HFFc6 (cell line): ENCODE measurements at places on chromosomes 1 and 21.

DNA sequence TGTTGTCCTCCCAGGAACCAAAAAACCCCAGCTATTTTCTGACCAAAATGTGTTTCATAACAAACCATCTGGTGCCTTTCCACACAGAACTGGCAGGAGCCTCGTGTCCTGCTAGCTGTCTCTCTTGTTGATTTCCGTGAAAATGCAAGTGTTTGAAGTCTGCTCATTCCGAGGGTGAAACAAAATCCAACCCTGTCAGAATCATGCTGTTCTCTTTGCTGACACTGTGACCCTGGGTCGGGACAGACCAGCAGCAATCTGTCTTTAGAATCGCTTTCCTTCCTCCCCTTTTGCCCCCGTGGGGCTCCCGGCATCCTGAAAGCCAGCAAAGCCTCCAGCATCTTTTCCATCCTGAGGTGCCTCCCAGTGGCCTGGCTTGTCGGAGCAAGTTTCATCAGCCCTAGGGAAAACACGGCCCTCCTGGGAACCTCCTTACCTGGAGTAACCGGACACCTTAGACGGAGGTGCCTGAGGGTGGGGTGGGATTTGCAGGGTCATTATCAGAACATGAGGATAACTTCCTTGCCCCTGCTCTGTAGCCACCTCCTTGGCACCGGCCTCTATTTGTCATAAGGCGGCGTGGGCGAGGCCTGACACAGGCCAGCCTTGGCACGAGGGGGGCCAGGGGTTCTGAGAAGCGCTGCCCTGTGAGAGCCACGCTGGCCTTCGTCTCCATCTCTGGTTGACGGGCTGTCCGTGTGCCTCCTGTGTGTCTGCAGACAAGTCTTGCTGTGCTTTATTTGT is 24.9 kb downstream of the LDLRAP1 start:
- H3K4me3 ChIP-seq: peak overlapping the region; percentile 78
- peak; percentile 39 for DNase-seq
- H3K4me1 ChIP-seq: peaks cover 44% of the 10 kb centered on the region
- peaks cover 4% of the 10 kb centered on the region; the same call in 1 of the 2 replicates for H3K27me3 ChIP-seq
- peak overlapping the region; percentile 95 for H3K27ac ChIP-seq

DNA sequence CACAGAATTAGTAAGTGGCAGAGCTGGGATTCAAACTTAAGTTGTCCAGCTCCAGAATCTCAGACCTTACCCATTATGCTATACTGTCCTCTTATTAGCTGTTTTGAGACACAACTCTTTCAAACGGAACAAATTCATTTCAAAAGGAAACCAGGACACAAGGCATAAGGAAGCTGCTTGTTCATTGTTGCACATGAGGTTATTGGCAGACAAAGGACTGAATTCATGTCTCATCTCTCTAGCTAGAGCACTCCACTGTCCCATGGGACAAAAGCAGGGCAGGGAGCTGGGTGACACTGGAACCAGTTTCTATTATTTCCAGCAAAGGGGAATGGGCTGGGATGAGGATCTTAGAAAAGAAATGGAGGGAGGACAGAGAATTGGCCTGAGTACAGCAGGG is 26.4 kb downstream of the CHI3L2 start:
- H3K36me3 ChIP-seq: no peaks in the 10 kb centered on the region
- no peak overlapping the region for H3K27ac ChIP-seq
- peaks cover 45% of the 10 kb centered on the region for H3K27me3 ChIP-seq

- no peak overlapping the region for H3K4me3 ChIP-seq
- no peak for DNase-seq
- H3K27ac ChIP-seq: no peak overlapping the region
- peaks cover 26% of the 10 kb centered on the region for H3K4me1 ChIP-seq
- no peaks in the 10 kb centered on the region; the same call in none of the 2 replicates for H3K27me3 ChIP-seq
Observed at GRCh38 chr1:9347095-9347850, 54.6 kb downstream of the SPSB1 start.

GRCh38 chr1:159315381-159315780 is 13.2 kb downstream of the FCER1A start:
- H3K4me1 ChIP-seq: peaks cover 30% of the 10 kb centered on the region
- DNase-seq: no peak
- H3K36me3 ChIP-seq: no peaks in the 10 kb centered on the region
- H3K27ac ChIP-seq: no peak overlapping the region

- no peak overlapping the region for H3K4me3 ChIP-seq
- no peak overlapping the region for H3K27ac ChIP-seq
- peaks cover 42% of the 10 kb centered on the region for H3K27me3 ChIP-seq
- no peak for DNase-seq
Observed at GRCh38 chr1:46478721-46479485, 10.7 kb upstream of the DMBX1 start.

DNA sequence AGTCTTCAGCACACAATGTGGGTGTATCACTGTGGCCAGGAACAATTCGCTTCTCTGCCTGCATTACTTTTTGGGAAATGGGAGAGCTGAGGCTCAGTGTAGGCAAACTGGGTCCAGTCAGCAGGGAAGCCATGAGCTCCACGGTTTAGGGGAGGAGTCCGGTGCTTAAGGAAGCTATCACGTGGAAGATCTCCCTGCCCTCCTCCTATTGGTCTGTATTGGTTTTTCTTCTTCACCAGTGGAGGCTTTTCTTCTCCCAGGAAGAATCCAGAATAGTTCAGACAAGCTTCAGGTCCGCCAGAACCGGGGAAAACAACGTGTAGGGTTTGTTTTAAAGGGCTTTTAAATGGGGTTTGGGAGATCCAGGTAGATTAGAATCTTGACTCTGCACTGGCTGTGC is 156.2 kb upstream of the CAMK1G start:
- no peaks in the 10 kb centered on the region for H3K36me3 ChIP-seq
- H3K27me3 ChIP-seq: peaks cover 8% of the 10 kb centered on the region
- no peak overlapping the region for H3K27ac ChIP-seq
- no peak overlapping the region for H3K4me3 ChIP-seq
- DNase-seq: no peak

GRCh38 chr1:85134583-85135391 is 66.0 kb downstream of the SYDE2 start:
- no peak overlapping the region for H3K4me3 ChIP-seq

DNA sequence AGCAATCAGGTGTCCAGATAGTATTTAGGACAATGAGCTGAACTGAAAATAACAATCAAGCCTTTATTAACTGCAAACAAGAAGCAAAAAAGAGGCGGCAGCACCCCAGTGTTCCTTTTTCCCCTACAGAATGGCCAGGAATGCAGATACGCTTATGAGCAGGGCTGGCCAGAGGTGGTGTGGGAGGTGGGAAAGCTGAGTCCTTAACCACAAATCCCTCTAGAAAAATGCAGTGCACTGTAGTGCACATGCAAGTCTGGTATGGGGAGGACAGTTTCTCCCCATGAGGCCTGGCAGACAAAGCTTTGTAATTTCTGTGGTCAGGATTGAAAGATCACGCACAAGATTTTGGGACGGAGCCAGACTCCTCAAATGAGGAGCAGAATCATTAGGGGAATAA is 10.7 kb upstream of the IFNAR1 start:
- H3K36me3 ChIP-seq: peaks cover 5% of the 10 kb centered on the region; the same call in 1 of the 2 replicates
- H3K4me1 ChIP-seq: no peaks in the 10 kb centered on the region
- no peak for DNase-seq
- no peak overlapping the region for H3K27ac ChIP-seq

DNA sequence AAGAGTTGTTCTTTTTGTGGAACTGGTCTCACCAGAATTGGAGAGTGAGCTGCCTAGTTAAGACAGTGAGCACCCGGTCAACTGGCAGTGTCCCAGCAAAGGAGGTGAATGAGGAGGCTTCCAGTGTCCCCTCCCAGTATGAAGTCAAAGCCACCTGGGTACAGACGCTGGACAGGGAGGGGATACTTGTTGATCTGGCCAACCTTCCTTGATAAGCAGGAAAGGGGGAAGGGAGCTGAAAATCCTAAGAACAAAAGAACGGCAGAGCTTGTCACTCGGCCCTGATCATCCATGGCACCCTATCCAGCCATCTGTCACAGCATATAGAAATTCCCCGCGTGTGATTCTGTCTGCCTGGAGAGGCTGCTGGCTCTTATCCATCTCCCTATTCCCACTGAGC is 91.5 kb downstream of the SSBP3 start:
- no peak overlapping the region for H3K27ac ChIP-seq
- H3K4me1 ChIP-seq: peaks cover 35% of the 10 kb centered on the region
- H3K27me3 ChIP-seq: peaks cover 1% of the 10 kb centered on the region; the same call in 1 of the 2 replicates

DNA sequence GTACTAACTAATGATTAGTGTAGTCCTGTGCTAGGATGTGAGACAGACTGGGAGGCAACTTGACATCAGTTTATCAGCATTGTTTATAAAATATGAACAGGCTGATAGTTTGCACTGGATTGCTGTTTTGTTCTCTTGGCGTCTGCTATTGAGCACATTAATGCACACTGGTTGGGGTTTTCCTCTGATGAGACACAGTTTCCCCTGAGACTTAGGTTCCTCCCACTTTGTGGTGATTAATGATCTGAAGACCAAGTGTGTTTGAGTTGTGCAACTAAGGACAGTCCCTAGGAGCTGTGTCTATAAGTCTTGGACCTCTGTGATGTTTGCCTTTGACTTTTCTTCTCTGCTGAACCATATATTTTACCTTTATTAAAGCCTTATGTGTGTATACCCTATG is 1015.4 kb downstream of the AMY1C start:
- no peak overlapping the region for H3K4me3 ChIP-seq
- H3K27me3 ChIP-seq: no peaks in the 10 kb centered on the region; the same call in 1 of the 2 replicates
- no peak for DNase-seq

- no peak for DNase-seq
- H3K36me3 ChIP-seq: no peaks in the 10 kb centered on the region
- H3K4me3 ChIP-seq: no peak overlapping the region
- no peak overlapping the region for H3K27ac ChIP-seq
Observed at GRCh38 chr1:167425482-167425881, 92.8 kb downstream of the CD247 start.

- peaks cover 47% of the 10 kb centered on the region for H3K27me3 ChIP-seq
- H3K4me3 ChIP-seq: no peak overlapping the region
- H3K36me3 ChIP-seq: no peaks in the 10 kb centered on the region
- DNase-seq: no peak
- H3K4me1 ChIP-seq: no peaks in the 10 kb centered on the region
Observed at GRCh38 chr1:11488966-11489625, 10.1 kb downstream of the DISP3 start.

- DNase-seq: peak; percentile 40
- H3K27me3 ChIP-seq: peaks cover 7% of the 10 kb centered on the region
- peaks cover 99% of the 10 kb centered on the region for H3K4me1 ChIP-seq
- peaks cover 91% of the 10 kb centered on the region for H3K36me3 ChIP-seq
- peak overlapping the region; percentile 97 for H3K27ac ChIP-seq
Observed at GRCh38 chr1:115323366-115324004, 14.6 kb downstream of the NGF start.

DNA sequence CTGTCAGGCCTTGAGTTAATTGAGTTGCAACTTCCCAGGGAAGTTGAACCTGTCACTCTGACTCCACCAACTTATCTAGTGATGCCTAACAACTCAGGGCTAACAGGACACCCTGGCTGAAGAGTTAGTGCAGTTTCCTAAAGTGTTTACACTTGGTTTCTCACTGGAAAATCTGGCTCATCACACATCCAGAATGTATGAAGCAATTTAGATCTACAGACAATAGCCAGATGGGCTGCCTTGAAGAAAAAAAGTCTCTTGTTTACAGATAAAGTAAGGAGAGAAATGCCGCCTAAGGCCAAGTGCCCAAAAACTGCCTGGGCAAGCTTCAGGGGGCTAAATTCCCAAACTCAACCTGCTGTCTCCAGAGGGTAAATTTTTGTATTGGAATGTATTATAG is 446.3 kb upstream of the NCAM2 start:
- H3K4me3 ChIP-seq: no peak overlapping the region
- no peak overlapping the region for H3K27ac ChIP-seq
- H3K27me3 ChIP-seq: no peaks in the 10 kb centered on the region
- H3K36me3 ChIP-seq: no peaks in the 10 kb centered on the region
- no peaks in the 10 kb centered on the region for H3K4me1 ChIP-seq

DNA sequence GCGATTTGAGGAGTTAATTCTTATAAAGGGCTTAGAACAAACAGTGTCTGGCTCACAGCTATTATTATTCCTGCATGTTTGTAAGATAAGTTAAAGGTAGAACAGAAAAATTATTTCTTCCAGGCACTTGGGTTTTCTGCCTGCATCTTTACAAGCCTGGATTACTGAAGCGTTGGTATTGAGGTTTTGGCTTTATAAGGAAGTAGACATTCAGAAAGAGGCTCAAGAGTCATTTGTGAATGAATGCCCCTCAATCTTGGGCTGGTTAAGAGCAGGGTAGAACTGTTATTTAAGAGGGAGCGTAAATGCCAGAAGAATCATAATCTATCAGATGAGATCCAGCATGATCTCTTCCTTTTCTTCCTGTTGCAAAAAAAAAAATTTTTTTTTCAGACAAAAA is 77.3 kb upstream of the ARID1A start:
- no peak for DNase-seq
- H3K27ac ChIP-seq: peak overlapping the region; percentile 13
- H3K27me3 ChIP-seq: peaks cover 4% of the 10 kb centered on the region; the same call in 1 of the 2 replicates

DNA sequence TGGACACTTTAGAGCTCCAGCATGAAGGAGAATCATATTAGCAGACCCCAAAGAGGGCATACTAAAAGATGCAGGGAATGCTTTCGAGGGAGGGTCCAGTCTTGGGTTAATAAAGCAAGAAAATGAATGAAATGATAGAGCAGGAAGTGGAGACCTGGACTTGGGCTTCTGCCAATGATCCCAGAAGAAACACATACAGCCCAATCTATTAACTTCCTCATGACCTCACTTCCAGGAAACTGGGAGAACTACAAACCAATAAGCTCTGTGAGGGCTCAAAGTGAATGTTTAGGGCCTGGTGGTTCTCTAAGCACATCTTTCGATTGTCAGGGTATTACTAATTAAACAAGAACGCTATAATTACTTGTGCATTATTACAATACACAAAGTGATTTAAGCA is 53.6 kb upstream of the SSX2IP start:
- no peak overlapping the region for H3K4me3 ChIP-seq
- DNase-seq: no peak
- H3K27me3 ChIP-seq: no peaks in the 10 kb centered on the region
- peaks cover 39% of the 10 kb centered on the region for H3K4me1 ChIP-seq

GRCh38 chr1:39876144-39876543 is 7.2 kb downstream of the TRIT1 start:
- peaks cover 41% of the 10 kb centered on the region for H3K4me1 ChIP-seq
- H3K27me3 ChIP-seq: no peaks in the 10 kb centered on the region
- 0 out of 2 replicates have a peak overlapping the region, but pooled peaks have one; percentile 24 for H3K27ac ChIP-seq

- H3K4me3 ChIP-seq: peak overlapping the region; percentile 15; the same call in 1 of the 2 replicates
- no peaks in the 10 kb centered on the region for H3K36me3 ChIP-seq
- peaks cover 48% of the 10 kb centered on the region for H3K4me1 ChIP-seq
- H3K27me3 ChIP-seq: no peaks in the 10 kb centered on the region
- peak overlapping the region; percentile 79 for H3K27ac ChIP-seq
Observed at GRCh38 chr1:119859647-119860046, 36.7 kb downstream of the ADAM30 start.

GRCh38 chr1:71828431-71829012 is 453.8 kb downstream of the NEGR1 start:
- no peaks in the 10 kb centered on the region for H3K36me3 ChIP-seq
- no peak overlapping the region for H3K27ac ChIP-seq
- H3K27me3 ChIP-seq: 0 out of 2 replicates have a peak, but pooled peaks cover 1% of the 10 kb centered on the region
- no peak overlapping the region for H3K4me3 ChIP-seq
- peaks cover 7% of the 10 kb centered on the region; the same call in 1 of the 2 replicates for H3K4me1 ChIP-seq

- no peak for DNase-seq
- H3K4me3 ChIP-seq: no peak overlapping the region
- H3K27me3 ChIP-seq: peaks cover 57% of the 10 kb centered on the region
- H3K4me1 ChIP-seq: no peaks in the 10 kb centered on the region
Observed at GRCh38 chr1:201060586-201060985, 37.1 kb upstream of the KIF21B start.

GRCh38 chr1:5938101-5938646 is 54.1 kb downstream of the NPHP4 start:
- peak; percentile 79 for DNase-seq
- H3K36me3 ChIP-seq: peaks cover 20% of the 10 kb centered on the region
- H3K4me1 ChIP-seq: peaks cover 17% of the 10 kb centered on the region
